Natural killer cell (primary cell): ENCODE measurements at places on chromosomes 1 and 21. TPM values are rescaled to one million over a fixed set of nuclear protein-coding genes. Genes with fewer than 3 reads are reported as not detected.

- no peaks in the 10 kb centered on the region for H3K27me3 ChIP-seq
- no peak overlapping the region for H3K4me3 ChIP-seq
- no peaks in the 10 kb centered on the region for H3K36me3 ChIP-seq
- H3K27ac ChIP-seq, result no peak overlapping the region
These were observed 55.9 kb downstream of the NENF start for GRCh38 chr1:212488436-212489283.

- H3K36me3 ChIP-seq, result no peaks in the 10 kb centered on the region
- H3K27ac ChIP-seq, result no peak overlapping the region
- no peak for DNase-seq
- H3K27me3 ChIP-seq, result no peaks in the 10 kb centered on the region
- no peak overlapping the region for H3K4me3 ChIP-seq
These were observed 12.5 kb upstream of the GPR153 start for GRCh38 chr1:6273380-6273891.

DNA sequence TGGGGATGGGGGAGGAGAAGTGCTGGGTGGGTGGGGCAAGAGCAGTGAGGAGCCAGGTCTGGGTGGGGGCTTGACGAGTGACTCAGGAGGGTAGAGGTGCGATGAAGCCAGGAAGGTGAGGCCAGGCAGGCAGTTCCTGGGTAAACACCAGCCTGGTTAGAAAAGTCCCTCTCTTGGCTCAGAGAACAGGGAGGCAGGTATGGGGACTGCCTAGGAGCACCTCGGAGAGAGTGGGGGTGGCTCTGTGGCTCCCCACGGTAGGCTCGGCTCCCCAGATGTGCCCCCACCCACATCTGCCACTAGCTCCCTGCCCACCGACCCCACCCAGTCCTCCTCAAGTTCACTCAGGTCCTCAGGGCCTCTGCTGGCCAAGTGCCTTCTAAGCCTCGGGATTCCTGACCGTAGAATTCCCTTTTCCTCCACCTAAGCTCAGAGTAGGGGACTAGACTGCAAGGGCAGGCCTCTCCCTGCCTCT lies 1.2 kb downstream of the HSPG2 start:
- H3K4me1 ChIP-seq, result peaks cover 13% of the 10 kb centered on the region
- no peaks in the 10 kb centered on the region for H3K36me3 ChIP-seq
- DNase-seq, result no peak
- no peak overlapping the region for H3K27ac ChIP-seq

DNA sequence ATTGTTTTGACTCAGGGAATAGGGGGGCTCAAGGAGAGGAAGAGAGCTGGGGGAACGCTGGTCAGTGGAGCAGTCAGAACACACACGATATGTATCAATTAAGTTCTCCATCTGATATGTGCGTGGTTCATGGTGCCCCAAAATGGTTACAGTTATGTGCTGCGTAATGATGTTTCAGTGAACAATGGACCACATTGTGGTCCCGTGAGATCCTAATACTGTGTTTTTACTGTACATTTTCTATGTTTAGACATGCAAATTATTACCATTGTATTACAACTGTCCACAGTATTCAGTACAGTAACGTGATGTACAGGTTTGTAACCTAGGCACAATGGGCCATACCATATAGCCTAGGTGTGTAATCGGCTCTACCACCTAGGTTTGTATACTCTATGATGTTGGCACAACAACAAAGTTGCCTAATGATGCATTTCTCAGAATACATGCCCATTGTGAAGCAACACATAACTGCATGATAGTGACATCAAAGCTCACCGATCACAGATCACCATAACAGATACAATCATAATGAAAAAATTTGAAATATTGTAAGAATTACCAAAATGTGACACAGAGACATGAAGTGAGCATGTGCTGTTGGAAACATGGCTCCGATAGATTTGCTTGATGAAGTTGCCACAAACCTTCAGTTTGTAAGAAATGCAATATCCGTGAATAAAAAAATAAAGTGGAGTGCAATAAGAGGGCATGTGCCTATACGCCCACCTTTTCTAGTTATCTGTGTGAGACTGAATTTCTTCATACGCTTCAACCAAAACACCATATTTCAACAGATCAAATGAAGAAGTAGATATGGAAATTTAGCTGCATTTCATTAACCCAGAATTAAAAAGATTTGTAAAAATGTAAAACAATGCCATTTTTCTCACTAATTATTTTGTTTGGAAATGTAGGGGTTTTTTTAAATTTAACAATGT lies 14.8 kb upstream of the TMEM54 start:
- H3K36me3 ChIP-seq, result no peaks in the 10 kb centered on the region
- DNase-seq, result no peak
- H3K4me1 ChIP-seq, result peaks cover 12% of the 10 kb centered on the region
- no peak overlapping the region for H3K4me3 ChIP-seq
- no peak overlapping the region for H3K27ac ChIP-seq

- H3K27ac ChIP-seq, result no peak overlapping the region
- no peaks in the 10 kb centered on the region for H3K4me1 ChIP-seq
- H3K4me3 ChIP-seq, result no peak overlapping the region
- no peak for DNase-seq
These were observed 33.4 kb downstream of the PRRX1 start for GRCh38 chr1:170697316-170697715.

GPR157 gene
- 1.2 TPM for total RNA-seq

DNA sequence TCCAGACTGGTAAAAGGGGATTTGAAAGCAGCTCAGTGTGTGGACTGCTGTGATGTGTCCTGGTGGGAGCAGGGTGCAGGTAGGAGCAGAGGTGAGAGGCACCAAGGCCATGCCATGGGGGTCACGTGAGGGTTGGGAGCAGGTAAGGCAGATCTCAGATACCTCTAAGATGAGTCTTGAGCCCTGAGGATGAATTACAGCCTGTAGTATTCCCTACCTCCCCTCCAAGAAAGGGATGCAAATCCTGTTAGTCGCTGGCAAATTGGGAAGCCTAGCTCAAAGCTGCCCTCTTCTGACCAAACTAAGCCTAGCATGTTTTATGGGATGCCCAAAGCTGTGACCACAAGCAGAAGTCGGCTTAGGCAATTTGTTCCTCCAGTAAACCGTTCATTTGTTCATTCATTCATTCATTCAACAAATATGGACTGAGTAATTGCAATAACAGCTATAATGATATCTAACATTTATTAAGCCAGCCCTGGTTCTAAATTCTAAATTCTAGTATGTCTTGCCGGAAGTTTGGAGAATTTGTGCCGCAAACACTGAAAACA lies 3.9 kb upstream of the NUAK2 start:
- no peaks in the 10 kb centered on the region for H3K27me3 ChIP-seq
- peaks cover 18% of the 10 kb centered on the region for H3K4me1 ChIP-seq
- no peak overlapping the region for H3K4me3 ChIP-seq
- no peak overlapping the region for H3K27ac ChIP-seq
- peak; percentile 85 for DNase-seq
- no peaks in the 10 kb centered on the region for H3K36me3 ChIP-seq

KCTD3 gene
- total RNA-seq, result 4.5 TPM

UBXN10 gene
- total RNA-seq, result 3.5 TPM

CFAP410 gene
- 47.4 TPM for total RNA-seq

DNA sequence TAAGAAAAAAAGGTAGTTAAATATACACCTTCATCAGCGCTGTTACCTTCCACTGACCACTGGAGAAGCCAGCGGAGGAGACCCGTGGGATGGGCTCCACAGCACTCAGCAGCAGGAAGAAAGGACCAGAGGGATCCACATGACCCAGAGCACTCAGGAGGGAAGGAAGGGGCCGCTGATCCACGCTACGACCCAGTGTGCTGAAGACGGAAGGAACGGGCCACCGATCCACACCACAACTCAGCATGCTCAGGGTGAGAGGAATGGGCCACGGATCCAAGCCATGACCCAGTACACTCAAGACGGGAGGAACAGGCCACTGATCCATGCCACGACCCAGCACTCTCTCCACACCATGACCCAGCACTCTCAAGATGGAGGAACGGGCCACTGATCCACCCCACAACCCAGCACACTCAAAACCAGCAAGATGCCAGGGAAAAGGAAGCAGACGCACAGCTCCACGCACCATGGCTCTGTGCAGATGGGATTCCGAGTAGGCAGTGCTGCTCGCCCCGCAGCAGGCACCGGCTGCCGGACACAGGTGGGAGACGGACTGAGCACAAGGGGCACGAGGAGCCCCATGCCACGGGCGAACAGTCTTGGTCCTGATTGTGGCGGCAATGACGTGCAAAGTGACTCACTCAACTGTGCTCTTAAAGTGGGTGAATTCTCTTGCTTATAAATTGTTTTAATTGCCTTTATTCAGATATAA lies 8.7 kb downstream of the WRAP73 start:
- peaks cover 44% of the 10 kb centered on the region for H3K36me3 ChIP-seq
- no peaks in the 10 kb centered on the region for H3K4me1 ChIP-seq
- no peaks in the 10 kb centered on the region for H3K27me3 ChIP-seq
- no peak overlapping the region for H3K4me3 ChIP-seq
- H3K27ac ChIP-seq, result no peak overlapping the region

MSTO1 gene
- 53.6 TPM for total RNA-seq

DNA sequence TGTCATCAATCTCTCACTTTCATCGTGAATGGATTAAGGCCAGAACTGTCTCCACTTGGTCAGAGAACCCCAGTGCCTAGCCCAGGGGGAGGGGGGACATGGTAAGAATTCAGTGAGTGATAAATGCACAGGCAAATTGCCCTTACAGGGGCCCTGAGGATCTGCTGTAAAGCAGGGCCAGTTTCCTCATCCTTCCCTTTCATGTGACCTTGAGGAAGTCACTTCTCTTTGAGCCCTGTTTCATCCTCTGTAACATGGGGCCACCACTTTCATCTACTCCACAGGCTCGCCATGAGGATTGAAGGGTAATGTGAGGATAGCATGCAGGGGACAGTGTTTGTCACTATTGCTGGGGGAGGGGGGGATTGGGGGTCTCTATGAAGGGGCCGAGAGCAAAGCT lies 28.1 kb upstream of the C1QA start:
- H3K36me3 ChIP-seq, result no peaks in the 10 kb centered on the region
- H3K27me3 ChIP-seq, result peaks cover 3% of the 10 kb centered on the region
- DNase-seq, result no peak
- no peaks in the 10 kb centered on the region for H3K4me1 ChIP-seq

A3GALT2 gene
- total RNA-seq, result not detected

DNA sequence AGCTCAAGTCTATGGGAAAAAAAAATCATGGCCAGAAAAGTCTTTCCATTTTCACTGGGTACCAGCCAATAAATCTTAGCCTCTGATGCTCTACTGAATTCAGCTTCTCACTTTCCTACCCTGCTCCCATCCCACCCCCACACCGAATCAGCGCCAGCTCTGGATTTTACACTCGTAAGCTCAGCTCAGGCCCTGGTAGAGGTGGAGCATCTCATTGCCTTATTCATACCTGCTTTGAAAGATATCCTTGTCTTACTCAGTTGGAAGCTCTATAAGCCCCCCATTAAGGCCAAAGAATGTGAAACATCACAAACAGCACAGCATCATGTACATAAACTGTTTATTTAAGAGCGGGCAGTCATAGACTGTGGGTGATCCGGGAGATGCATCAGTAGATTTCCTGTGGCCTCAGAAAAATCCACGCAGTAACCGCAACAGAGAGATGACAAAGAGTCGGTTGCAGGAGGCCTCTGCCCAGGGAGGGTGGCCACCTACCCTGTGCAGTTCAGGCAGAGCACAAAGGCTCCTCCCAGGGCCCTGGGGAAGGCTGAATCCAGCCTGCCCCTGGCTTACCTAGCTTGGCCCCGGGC lies 36.4 kb upstream of the ETS2 start:
- no peak overlapping the region for H3K27ac ChIP-seq
- H3K4me3 ChIP-seq, result no peak overlapping the region
- H3K27me3 ChIP-seq, result peaks cover 3% of the 10 kb centered on the region
- peaks cover 15% of the 10 kb centered on the region for H3K4me1 ChIP-seq

- DNase-seq, result no peak
- no peaks in the 10 kb centered on the region for H3K27me3 ChIP-seq
These were observed 212.4 kb downstream of the FOXD2 start for GRCh38 chr1:47650205-47650604.

GRCh38 chr1:39692152-39693074 lies 1.2 kb upstream of the HPCAL4 start:
- H3K36me3 ChIP-seq, result no peaks in the 10 kb centered on the region
- H3K27ac ChIP-seq, result no peak overlapping the region
- DNase-seq, result peak; percentile 50
- peak overlapping the region; percentile 16 for H3K4me3 ChIP-seq

SLC45A1 gene
- 0.68 TPM for total RNA-seq

DNA sequence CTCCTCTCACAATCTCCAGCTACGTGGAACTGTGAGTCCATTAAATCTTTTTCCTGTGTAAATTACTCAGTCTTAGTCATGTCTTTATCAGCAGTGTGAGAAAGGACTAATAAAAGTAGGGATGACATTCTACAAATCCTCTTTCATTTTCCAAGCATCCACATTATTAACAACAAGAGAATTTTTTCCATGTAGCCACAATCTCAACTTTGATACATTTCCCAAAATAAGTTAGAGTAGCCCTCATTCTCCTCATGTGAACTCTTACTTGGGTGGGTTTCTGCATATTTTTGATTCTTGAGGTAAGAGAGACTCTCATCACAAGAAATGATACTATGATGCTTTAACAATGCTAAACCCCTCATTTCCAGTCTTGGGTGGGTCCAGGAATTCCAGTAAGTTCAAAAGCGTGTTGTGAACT lies 52.8 kb downstream of the TNFSF18 start:
- H3K27ac ChIP-seq, result no peak overlapping the region
- H3K36me3 ChIP-seq, result no peaks in the 10 kb centered on the region
- no peak for DNase-seq
- no peaks in the 10 kb centered on the region for H3K27me3 ChIP-seq

DNA sequence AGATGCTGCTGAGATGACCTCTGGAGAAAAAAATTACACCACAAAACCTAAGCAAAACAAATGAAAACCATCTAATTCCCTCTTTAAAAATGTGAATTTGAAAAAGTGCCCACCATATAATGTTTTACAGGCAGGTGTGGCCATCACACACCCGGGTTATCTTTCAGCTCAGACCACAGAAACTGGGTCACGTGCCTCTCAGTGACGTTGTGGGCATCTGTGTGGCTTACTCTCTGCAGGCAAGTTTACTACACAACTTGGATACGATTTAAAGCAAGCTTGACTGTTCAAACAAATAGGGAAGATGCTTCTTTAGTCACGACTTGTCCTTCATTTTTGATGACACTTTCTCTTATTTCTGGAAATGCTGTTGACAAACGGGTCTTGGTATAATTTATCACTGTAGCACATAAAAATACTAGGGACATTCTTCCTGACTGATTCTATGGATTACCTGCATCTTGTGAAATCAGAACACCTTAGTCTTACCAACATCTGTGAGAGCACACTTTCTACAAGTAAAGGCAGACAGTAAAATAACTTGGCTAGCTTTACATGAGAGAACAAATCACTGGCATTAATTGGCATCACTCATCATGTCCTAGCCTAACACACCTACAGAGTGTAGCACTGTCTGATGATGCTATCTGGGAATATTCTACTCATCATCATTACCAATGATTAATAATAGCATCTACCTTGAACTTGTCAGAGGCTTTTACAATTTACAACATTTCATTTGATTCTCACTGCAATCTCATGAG lies 89.3 kb upstream of the EDEM3 start:
- no peaks in the 10 kb centered on the region for H3K36me3 ChIP-seq
- H3K27ac ChIP-seq, result peak overlapping the region; percentile 61
- no peak overlapping the region for H3K4me3 ChIP-seq
- H3K27me3 ChIP-seq, result no peaks in the 10 kb centered on the region
- peaks cover 22% of the 10 kb centered on the region for H3K4me1 ChIP-seq

SPATA46 gene
- not detected for total RNA-seq

- H3K4me3 ChIP-seq, result no peak overlapping the region
- no peaks in the 10 kb centered on the region for H3K36me3 ChIP-seq
- no peaks in the 10 kb centered on the region for H3K4me1 ChIP-seq
- no peaks in the 10 kb centered on the region for H3K27me3 ChIP-seq
These were observed 158.7 kb downstream of the NTPCR start for GRCh38 chr1:233109096-233109495.

GRCh38 chr1:115183721-115184259 lies 94.5 kb upstream of the TSPAN2 start:
- H3K27ac ChIP-seq, result no peak overlapping the region
- no peaks in the 10 kb centered on the region for H3K4me1 ChIP-seq
- no peaks in the 10 kb centered on the region for H3K27me3 ChIP-seq
- no peak for DNase-seq
- no peaks in the 10 kb centered on the region for H3K36me3 ChIP-seq
- no peak overlapping the region for H3K4me3 ChIP-seq
